ENCODE measurements at places on chromosomes 11 and 22. TPM values are rescaled to one million over a fixed set of nuclear protein-coding genes. Genes with fewer than 3 reads are reported as not detected.

DNA sequence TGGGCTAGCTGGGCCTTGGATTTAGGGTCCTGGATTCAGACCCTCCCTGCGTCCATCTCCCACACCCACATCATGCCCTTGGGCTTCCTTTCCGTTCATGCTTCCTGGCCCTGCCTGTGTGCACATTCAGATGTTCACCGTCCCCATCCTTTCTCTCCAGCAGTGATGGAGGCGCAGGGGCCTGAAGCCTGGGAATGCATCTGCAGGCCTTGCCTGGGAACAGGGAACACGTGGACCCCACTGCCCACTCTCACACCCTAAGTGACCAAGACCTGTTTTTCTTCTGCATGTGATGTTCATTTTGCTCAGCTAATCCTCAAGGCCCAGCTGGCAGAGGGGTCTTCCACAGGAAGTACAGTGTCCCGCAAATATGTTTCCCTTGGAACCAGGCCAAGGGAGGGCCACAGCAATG is 91.6 kb upstream of the PARVA start:
- H3K4me1 ChIP-seq, result no peaks in the 10 kb centered on the region
- H3K27ac ChIP-seq, result no peak overlapping the region
- H3K36me3 ChIP-seq, result no peaks in the 10 kb centered on the region
- no peak overlapping the region for H3K4me3 ChIP-seq
- no peak for DNase-seq

The GAS2 gene
- total RNA-seq, result 6.7 TPM

The SYCE3 gene
- not detected for total RNA-seq

- no peaks in the 10 kb centered on the region for H3K4me1 ChIP-seq
- no peaks in the 10 kb centered on the region for H3K36me3 ChIP-seq
- H3K4me3 ChIP-seq, result no peak overlapping the region
- DNase-seq, result no peak
Observed at GRCh38 chr11:75691804-75692203, 23.0 kb upstream of the MAP6 start.

DNA sequence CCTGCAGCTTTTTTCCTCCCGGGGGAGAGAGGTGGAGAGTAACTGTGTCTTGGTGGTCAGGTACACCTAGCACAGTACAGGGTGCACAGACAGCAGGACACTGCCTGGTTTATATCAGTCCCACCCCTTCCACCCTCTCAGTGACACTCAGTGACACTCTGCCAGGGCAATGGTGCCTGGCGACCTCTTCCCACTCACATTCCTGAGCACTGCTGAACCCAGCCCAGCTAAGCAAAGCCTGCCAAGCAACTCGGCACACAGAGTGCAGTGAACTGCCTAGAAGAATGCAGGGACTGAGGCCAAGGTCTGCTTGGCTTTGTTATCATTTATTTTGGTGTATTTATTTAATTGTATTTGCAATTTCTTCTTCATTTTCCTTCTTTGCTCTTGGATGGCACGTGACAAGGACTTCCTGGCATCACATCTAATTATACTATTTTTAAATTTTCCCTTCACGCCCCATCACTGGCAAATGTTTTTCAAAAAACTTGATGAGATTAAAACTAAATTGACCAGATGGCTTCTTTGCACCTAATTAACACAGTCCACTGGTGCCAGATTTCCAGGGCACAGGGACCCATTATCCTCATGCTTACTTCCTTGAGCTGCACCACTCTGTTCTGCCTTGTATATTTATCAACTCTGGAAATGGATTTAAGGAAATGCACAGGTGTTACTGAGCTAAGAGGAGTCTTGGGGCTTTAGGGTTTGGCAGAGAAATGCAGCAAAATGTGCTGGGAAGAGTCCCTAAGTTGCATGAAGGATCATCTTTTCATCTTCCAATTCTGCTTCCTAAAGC is 205.6 kb downstream of the ADAMTS15 start:
- no peaks in the 10 kb centered on the region for H3K27me3 ChIP-seq
- H3K36me3 ChIP-seq, result no peaks in the 10 kb centered on the region
- peaks cover 10% of the 10 kb centered on the region for H3K4me1 ChIP-seq
- H3K27ac ChIP-seq, result no peak overlapping the region
- DNase-seq, result peak; percentile 14

GRCh38 chr22:27138471-27138870 is 481.1 kb downstream of the MIAT start:
- H3K36me3 ChIP-seq, result no peaks in the 10 kb centered on the region
- no peak for DNase-seq
- H3K4me3 ChIP-seq, result no peak overlapping the region
- no peaks in the 10 kb centered on the region for H3K27me3 ChIP-seq
- H3K27ac ChIP-seq, result no peak overlapping the region

The SHANK3 gene
- 5.1 TPM for total RNA-seq

GRCh38 chr11:57547854-57548377 is 10.5 kb downstream of the SMTNL1 start:
- DNase-seq, result no peak
- H3K4me1 ChIP-seq, result peaks cover 11% of the 10 kb centered on the region
- H3K36me3 ChIP-seq, result no peaks in the 10 kb centered on the region
- no peaks in the 10 kb centered on the region for H3K27me3 ChIP-seq

DNA sequence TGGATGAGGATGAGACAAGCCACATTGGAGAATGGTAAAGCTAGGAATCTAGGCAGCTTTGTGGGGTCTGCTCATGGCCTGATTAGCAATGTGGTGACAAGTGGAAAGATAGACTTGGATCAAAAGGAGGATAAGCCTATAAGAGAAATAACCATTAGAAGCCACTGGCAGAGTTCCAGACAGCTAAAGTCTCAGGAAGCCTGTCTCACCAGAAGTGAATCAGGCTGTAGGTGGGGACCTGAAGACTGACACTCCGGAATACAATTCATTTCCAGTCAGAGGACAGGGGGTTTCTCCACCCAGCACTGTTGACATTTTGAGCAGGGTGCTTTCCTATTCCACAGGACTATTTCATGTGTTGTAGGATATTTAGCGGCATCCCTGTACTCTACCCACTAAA is 129.7 kb downstream of the ARHGAP42 start:
- H3K27me3 ChIP-seq, result no peaks in the 10 kb centered on the region
- H3K36me3 ChIP-seq, result no peaks in the 10 kb centered on the region
- no peak for DNase-seq

- no peak overlapping the region for H3K27ac ChIP-seq
- H3K27me3 ChIP-seq, result no peaks in the 10 kb centered on the region
- H3K4me3 ChIP-seq, result no peak overlapping the region
- H3K4me1 ChIP-seq, result no peaks in the 10 kb centered on the region
- H3K36me3 ChIP-seq, result no peaks in the 10 kb centered on the region
- no peak for DNase-seq
Observed at GRCh38 chr11:70252844-70253243, 17.6 kb upstream of the PPFIA1 start.

DNA sequence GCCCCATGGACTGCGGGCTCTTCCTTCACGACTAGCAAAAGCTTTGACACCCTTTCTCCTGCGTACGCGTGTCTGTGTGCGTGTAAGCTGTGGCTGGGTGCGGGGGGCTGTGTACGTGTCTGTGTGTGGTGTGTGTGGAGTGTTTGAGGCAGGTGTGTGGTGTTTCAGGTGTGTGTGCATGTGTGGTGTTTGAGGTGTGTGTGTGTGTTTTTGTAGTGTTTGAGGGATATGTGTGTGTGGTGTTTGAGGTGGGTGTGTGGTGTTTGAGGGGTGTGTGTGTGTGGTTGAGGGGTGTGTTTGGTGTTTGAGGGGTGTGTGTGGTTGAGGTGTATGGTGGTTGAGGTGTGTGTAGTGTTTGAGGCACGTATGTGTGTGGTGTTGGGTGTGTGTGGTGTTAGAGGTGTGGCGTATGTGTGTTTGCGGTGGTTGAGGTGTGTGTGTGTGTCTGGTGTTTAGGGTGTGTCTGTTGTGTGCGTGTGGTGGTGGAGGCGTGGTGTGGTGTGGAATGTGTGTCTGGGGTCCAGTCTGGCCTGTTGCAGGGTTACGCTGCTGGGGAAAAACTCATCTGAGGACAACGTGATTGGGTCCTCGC is 687 bp upstream of the ARSA start:
- no peaks in the 10 kb centered on the region for H3K36me3 ChIP-seq
- H3K27me3 ChIP-seq, result peaks cover 12% of the 10 kb centered on the region
- H3K4me3 ChIP-seq, result peak overlapping the region; percentile 88

DNA sequence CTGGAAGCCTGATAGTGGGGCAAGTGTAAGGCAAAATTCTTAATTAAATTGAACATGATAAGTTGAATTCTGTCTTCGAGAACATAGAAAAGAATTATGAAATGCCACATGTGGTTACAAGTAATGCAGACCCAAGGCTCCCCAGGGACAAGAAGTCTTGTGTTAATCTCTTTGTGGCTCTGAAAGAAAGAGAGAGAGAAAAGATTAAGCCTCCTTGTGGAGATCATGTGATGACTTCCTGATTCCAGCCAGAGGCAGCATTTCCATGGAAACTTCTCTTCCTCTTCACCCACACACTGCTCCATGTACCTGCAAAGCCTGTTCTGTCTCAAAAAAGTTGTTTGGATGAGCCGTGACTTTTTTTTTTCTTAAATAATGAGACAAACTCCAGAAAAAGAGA is 1.9 kb upstream of the TYR start:
- H3K4me1 ChIP-seq, result peaks cover 5% of the 10 kb centered on the region
- H3K27ac ChIP-seq, result no peak overlapping the region
- no peak overlapping the region for H3K4me3 ChIP-seq
- no peaks in the 10 kb centered on the region for H3K27me3 ChIP-seq
- peak; percentile 25 for DNase-seq
- no peaks in the 10 kb centered on the region for H3K36me3 ChIP-seq

Measured in GM23338 (cell line).